Fibroblast of pulmonary artery (primary cell): ENCODE measurements at places on chromosomes 6 and 20.

- DNase-seq, result no peak
Observed at GRCh38 chr6:34030831-34031624, 114.9 kb downstream of the GRM4 start.

- no peak for DNase-seq
Observed at GRCh38 chr6:101572627-101573026, 179.1 kb downstream of the GRIK2 start.

DNA sequence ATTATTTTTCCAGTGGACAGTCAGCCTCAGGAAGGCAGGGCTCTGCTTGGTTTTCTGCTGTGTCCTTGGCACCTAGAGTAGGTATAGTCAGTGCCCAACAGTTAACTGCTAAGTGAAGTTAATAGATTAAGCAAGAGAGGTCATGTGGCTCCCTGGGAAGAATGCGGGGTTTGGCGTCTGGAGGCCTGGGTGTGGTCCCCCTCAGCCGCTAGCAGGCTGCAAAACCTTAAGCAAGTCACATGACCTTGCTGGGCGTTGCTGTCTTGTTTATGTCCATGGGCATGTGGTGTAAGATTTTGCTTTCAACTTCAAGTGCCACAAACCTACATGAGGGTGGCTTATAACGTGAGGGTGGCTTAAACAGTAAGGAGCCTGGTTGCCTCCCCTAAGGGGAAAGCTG, 75.5 kb upstream of the SCP2D1 start:
- peak; percentile 29 for DNase-seq

DNA sequence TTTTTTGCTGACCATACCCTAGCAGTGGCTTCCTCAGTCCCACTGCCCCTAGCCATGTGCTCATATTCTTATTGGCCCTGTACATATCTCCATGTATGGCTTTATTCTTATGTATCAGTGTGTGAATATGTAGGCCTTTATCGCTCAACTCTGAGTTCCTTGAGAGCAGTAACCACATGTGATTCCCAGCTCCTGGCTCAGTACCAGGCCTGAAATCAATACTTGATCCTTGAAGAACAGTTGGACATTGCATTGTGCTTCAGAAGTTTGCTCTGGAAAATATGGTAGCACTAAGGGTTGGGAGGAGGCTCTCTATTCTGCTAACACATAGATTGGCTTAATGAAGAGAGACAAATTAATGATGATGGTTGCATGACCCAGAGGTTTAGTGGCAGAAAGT, 118.8 kb upstream of the FERMT1 start:
- DNase-seq, result no peak

DNA sequence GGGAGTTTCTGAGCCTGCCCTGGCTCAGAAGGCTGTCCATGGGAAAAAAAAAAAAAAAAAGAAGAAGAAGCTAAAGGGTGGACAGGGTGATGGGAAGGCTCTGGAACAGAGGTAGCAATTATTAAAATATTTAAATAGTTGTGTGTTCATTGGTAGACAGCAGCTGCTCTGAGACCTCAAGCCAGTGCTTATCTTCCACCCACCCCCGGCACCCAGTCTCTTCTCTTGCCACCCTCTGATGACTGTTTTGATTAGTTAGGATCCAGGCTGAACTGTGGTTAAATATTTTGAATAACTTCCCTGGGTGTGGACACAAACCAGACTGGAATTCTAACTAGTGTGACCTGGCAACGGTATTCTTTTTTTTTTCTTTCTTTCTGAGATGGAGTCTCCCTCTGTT, 16.9 kb upstream of the SRSF3 start:
- DNase-seq, result peak; percentile 58

DNA sequence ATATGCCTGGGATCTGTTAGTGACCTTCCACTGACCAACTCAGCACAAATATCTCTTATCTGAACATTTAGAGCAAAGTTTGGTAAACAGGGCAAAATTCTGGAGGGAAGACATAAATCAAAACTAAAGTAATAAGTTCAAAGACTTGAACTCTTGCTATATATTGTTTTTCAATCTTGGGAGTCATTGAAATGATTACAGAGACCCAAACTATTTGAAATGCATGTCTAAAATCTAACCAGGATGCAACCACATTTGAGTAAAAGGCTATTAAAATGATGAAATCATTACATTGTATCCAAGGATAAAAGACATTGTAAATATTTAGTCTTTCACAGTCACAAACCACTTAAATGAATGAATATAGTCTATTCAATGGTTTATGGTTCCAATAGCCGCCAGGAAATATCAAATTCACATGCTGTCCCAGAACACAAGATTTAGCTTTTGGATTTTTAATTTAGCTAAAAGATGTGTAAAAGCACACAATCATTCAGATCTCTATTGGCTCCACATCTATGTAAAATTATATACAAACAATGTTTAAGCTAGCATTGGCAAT, 256.6 kb upstream of the EPHA7 start:
- peak; percentile 6 for DNase-seq

- no peak for DNase-seq
Observed at GRCh38 chr6:82705579-82705978, 342.0 kb downstream of the TPBG start.

- no peak for DNase-seq
Observed at GRCh38 chr6:167577891-167578361, 248.8 kb upstream of the AFDN start.

GRCh38 chr6:36245572-36246061, 24.2 kb upstream of the PNPLA1 start:
- DNase-seq, result no peak

DNA sequence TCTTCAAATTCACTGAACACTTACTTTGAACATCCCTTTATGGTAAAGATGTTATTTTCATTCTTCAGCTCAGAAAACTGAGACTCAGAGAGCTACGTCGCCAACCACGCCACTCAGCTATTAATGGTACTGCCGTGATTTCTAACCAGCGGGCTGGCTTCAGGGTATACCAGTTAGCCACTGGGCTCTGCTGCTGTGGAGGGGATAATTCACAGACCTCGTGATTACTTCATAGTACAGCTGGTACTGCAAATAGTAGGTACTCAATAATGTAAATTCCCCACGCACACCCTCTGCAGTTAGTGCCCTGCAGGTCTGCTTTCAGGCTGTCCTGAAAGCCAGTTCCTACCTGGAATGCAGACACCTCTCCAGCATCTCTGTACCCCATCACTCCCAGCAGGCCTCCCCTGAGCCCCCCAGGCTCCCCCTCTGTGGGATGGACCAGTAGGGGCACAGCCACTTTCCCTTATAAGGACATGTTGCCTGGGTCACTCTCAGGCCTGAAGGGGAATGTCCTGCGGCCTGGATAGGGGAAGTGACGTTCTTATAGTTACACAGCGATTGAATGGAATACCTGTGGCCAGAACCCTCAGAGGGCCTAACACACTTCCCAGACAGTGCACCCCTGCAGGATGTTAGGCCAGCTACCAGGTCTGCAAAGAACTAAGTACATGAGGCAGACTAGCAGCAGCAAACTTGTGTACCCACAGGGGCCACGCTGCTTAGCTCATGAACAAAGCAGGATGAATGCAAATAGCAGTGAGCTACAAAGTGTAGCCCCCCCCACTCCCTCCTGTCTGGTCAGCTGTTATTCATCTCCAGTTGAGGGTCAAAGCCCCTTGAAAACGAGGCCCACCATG, 1.3 kb upstream of the OCSTAMP start:
- no peak for DNase-seq

DNA sequence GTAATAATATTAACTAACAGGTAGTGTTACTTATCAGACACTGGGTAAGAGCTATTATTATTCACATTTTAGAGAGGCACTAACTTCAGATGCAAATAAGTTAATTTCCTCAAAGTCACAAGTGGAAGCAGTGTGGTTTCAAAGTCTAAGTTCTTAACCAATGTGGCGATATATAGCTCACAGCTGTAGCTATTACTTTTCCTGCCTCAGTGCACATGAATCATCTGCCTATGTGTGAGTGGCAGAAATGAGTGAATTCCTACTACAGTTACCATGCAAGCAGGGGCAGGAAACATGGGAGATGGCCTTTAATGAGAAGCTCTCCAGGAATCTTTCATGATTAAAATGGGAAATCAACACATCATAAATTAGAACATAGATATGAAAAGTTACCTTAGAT, 126.2 kb upstream of the EYA4 start:
- no peak for DNase-seq

- no peak for DNase-seq
Observed at GRCh38 chr20:9280666-9281065, 211.8 kb downstream of the PLCB4 start.

- DNase-seq, result no peak
Observed at GRCh38 chr6:106520711-106521401, 108.4 kb downstream of the RTN4IP1 start.

- no peak for DNase-seq
Observed at GRCh38 chr20:21397341-21398108, at the start of gene NKX2-4. NKX2-4 (minus strand) TSS chr20:21397526; CDS start chr20:21397399, 127 bp downstream.

- no peak for DNase-seq
Observed at GRCh38 chr20:3163099-3164042, 3.7 kb upstream of the FASTKD5 start.

GRCh38 chr20:10654630-10655029, 19.2 kb downstream of the JAG1 start:
- DNase-seq, result no peak

- peak; percentile 60 for DNase-seq
Observed at GRCh38 chr6:21999012-21999528, 297.8 kb downstream of the PRL start.

DNA sequence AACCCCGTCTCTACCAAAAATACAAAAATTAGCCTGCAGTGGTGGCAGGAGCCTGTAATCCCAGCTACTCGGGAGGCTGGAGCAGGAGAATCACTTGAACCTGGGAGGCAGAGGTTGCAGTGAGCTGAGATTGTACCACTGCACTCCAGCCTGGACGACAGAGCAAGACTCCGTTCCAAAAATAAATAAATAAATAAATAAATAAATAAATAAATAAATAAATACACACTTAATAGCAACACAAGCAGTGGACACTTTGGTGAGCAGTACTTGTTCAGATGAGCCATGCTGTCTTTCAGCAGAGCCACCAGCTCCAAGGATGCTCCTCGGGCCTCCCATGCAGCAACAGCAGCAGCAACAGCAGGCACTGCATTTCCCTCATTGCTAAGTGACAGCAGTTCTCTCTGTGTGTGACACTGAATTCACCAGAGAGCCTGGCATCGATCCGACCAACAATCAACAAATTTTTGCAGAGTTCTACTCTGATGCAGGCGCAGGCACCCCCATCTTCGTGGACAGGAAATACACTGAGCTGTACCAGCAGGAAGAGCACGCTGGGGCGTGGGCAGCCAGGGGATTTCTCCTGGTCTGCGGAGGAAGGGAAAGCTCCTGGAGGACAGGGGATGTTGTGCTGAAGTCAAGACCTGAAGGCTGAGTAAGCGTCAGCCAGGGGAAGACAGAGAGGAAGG, 54.0 kb upstream of the SNX9 start:
- no peak for DNase-seq

GRCh38 chr6:160974304-160974771, 17.2 kb upstream of the MAP3K4 start:
- DNase-seq, result peak; percentile 92

GRCh38 chr6:38495922-38496635, 143.7 kb downstream of the BTBD9 start:
- DNase-seq, result no peak

DNA sequence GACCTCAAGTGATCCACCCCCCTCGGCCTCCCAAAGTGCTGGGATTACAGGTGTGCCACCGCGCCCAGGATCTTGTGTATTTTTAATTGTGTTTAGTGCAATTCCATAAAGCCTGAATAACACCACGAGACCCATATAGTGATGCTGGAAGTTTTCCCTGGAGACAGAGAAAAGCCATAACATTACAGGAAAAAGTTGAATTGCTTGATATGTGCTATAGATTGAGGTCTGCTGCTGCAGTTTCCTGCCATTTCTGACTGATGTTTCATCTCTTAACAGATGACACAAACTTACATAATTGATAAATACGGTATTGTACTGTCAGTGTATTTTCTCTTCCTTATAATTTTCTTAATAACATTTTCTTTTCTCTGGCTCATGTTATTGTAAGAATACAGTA, 7.3 kb upstream of the UBD start:
- no peak for DNase-seq

- no peak for DNase-seq
Observed at GRCh38 chr20:40636486-40636885, 52.5 kb downstream of the MAFB start.

DNA sequence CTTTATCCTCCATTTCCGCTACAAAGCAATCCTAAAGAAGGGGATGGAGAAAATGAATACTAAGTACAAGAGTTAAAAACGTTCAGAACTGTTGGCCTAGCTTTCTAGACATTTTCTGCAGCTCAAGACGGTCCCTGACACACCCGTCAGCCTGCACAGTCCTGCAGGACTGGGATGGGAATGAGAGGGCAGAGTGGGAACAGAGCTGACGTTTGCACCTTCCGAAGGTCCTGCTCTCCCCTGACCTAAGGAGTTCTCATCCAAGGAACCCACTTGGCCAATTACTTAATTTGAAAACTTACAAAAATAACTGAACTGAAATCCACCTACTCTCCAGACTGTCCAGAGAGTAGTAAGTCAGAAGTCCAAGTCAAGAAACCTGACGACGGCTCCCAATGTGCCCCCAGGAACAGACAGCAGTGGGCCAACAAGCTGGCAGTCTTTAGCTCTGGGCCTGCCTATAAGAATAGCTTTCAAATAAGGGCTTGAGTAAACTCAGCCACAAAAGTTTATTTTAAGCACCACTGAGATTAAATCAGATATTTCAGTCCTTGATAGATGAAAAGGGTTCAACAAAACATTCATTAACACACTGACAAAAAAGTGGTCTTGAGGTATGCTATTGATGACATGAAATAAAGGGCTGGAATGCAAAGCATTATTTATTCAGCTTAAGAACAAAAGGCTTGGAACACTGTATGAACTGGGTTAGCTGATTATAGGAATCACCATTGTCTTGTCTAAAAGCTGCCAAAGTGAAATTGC, 76.8 kb downstream of the CNKSR3 start:
- no peak for DNase-seq

- DNase-seq, result peak; percentile 52
Observed at GRCh38 chr20:5168651-5169396, 42.0 kb downstream of the CDS2 start.

DNA sequence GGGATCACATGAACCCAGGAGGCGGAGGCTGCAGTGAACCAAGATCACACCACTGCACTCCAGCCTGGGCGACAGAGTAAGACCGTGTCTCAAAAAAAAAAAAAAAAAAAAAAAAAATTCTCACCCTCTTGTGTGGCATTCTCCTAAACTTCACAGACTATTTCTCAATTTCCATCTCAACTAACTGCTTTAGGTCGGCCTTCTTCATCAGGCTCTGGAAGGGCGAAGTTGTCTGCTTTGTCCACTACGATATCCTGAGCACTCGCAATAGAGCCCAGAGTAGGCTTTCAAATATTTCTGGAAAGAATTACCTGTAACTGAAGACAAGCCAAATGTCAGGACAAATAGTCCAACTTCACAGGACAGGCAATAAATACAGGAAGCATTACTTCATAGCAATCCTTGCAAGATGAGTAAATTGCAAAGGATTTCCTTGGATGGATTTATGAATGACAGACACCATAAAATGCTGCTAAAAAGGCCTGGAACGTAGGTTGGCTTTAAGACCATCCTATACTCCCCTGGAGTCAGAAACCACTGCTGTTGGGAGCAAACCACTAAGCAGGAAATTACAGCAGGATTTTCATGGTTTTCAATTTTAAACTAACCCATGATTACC, 116.3 kb upstream of the SLC2A12 start:
- peak; percentile 68 for DNase-seq

GRCh38 chr6:37696220-37696840, 1.4 kb downstream of the MDGA1 start:
- DNase-seq, result peak; percentile 40

GRCh38 chr6:6681075-6681849, 92.7 kb downstream of the LY86 start:
- DNase-seq, result no peak

- no peak for DNase-seq
Observed at GRCh38 chr6:119301429-119301828, 48.1 kb downstream of the MAN1A1 start.

GRCh38 chr6:17200395-17200794, 80.8 kb upstream of the RBM24 start:
- no peak for DNase-seq
